Eye (tissue), 1 donor: ENCODE measurements at places on chromosomes 5 and 9.
A peak's percentile ranks its signal among the peaks of the same experiment; 100 is the strongest.

- no peak for DNase-seq
Measured at GRCh38 chr5:10525124-10525495, 38.8 kb upstream of the ANKRD33B start.

DNA sequence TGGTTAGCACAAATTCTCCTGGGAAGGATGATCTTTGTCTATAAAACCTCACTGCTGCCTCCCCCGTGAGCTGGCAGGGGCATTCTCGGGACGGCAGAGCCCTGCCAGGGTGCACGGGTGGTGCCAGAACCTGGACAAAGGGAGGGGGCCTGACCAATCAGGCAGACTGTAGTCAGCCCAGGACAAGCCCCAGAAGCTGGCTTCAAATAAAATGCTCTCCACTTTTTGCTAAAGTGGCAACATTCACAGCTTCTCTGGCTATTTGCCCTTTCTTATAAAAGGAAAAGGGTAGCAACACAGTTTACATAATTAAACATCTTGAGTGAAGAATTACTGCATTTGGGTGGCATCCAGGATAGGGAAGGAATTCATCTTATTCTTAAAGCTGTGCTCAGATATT lies 14.4 kb downstream of the IL9 start:
- DNase-seq = no peak

DNA sequence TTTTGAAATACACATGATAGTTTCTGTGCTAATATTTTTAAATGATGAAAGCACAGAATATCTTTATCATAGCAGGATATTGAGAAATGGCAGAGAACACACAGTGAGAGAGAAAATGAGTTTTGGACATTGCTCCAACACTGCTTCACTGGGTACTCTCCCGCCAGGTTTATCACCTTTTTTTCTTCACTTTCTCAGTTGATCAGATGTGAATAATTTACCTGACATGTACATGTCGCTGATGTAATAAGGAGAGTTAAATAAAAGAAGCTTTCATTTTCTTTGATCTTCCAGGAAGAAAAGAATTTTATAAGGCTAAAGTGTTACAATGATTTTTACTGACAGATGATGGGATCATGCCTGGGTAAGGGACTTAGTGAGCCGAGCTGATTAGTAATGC lies 134.5 kb downstream of the ALDH1A1 start:
- DNase-seq = peak; percentile 75

GRCh38 chr5:170307575-170308465 lies 10.2 kb upstream of the LCP2 start:
- DNase-seq = peak; percentile 12

- no peak for DNase-seq
Measured at GRCh38 chr9:8917956-8918739, 1118.6 kb upstream of the DMAC1 start.

GRCh38 chr9:18173923-18174322 lies 300.0 kb upstream of the ADAMTSL1 start:
- DNase-seq = no peak

DNA sequence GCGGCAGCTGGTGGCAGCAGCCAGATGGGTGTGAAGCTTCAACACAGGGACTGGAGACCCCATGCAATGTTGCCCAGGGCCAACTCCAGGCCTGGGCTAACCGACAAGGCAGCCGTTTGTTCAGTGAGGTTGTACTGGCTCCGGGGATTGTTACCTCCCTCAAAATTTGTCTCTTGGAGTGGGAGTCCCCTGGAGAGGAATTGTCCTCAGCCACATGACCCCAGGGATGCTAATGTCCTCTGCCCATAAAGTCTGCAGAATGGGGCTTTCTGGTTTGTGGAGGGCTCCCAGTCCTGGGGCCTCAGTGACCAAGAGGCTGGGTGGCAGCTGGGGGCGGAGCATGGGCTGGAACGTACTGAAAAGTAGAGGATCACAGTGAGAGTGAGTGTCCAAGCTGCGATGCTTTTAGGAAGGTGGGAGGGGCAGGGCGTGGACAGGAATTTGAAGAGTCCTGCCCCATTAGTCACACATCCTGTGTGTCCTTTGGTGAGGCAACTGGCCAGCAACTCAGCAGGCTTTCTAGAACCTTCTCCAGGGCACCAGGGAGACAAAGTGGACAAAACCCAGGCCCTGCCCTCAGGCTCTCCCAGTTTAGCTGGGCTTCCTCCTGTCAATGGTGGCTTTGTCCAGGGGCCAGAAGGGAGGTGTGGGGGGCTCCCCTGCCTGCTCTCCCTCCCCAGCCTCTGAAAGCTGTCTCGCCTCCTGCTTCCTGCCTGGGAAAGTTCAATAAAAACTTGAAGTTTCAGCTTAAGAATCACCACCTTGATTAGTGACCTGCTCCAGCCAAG lies 114.0 kb downstream of the NSG2 start:
- no peak for DNase-seq
